ENCODE measurements at places on chromosomes 3 and 15.

DNA sequence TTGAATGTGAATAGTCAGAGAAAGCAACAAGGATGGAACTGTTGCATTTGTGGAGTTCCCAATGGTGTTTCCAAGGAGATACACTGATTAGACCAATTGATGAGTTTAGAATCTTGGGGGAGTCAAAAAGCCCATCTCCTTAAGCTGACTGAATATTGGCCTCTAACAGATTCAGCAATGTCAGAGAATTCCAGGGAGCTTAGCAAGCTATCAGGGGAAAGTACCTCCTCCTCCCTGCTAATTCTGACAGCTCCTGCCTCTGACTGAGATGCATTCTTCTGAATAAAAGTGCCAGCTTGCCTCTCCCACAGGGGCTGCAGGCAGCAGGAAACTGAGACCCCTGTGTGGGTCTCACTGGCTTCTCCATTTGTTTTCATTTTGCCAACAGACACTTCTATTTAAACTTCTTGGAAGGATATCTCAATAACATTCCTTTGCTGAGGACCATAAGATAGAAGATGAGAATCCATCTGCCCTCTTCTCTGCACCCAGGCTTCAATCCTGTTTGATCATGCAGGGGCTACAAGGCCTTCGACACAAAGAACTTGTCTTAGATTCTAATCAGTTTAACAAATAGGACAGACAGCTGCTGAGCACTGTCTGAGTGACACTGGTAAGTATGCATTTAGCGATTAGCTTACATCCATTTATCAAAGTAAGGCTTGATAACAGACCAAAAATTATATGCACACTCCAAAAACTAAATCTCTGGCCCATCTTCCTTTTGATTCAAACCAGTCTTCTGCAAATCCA, 1080.8 kb downstream of the TUSC7 start:
- no peak for DNase-seq

DNA sequence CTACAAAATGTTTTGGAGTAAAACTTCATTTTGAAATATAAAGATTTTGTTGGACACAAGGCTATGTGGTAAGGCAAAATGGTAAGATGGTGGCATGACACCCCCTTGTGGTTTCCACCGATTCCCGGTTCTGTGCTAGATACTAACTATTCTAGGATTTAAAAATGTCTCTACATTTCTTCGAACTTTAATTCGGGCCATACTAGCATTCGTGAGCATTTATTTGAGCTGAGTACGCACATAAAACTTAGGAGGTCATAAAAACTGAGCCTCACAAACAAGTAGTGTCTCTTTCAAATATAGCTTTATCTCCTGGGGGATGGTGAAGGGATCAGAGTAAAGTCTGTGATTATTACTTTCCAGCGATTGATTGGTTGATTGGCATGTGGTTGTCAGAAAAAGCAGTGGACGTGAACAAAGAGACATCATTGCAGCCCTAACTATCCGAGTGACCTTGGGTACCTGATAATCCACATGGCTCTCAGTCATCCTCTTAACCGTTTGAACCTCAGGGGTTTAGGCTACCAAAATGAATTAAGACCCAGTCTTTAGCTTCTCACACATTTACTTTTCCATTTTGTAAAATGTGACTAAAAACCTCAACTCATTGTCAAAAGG, 1.1 kb upstream of the ZNF639 start:
- no peak for DNase-seq

DNA sequence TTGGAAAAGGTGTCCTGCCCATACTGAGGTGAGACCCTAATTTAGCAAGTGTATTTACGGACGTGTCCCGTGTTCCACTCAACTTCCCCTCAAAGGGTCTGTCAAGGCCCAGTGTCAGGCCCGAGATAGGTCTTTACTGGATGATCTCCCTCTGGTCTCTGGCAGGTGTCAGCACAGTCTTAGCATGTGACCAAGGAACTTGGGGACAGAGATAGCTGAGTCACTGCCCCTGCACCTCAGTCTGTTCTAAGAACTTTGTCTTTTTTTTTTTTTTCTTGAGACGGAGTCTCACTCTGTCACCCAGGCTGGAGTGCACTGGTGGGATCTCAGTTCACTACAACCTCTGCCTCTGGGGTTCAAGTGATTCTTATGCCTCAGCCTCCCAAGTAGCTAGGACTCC, 32.1 kb upstream of the ALPK3 start:
- no peak for DNase-seq

- no peak for DNase-seq
These were observed 3.1 kb downstream of the CIDEC start for GRCh38 chr3:9876991-9877390.

DNA sequence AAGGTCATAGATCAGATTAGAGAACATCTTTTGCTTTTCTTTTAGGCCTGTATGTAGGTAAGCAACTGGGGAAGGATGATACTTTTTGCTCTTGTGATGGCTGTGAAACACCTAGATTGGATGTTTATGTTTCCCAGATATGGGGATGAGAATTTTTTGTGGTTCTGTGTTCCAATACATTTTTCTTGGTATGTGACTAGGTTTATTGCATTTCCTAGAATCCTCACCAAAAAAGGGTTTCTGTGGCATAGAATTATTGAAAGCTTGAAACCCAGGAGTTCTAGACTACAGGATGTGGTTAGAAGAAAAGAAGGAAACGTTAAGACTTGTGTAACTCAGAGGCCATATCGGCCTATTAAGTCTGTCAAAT, 25.8 kb downstream of the OXNAD1 start:
- no peak for DNase-seq

GRCh38 chr3:71809321-71810026, 24.5 kb upstream of the PROK2 start:
- DNase-seq, result no peak

- DNase-seq, result peak; percentile 5
These were observed 155.6 kb downstream of the SQOR start for GRCh38 chr15:45790325-45790943.

GRCh38 chr3:172136330-172136729, 97.0 kb downstream of the FNDC3B start:
- no peak for DNase-seq

GRCh38 chr15:23529891-23530290, 35.6 kb upstream of the MKRN3 start:
- DNase-seq, result no peak

- peak; percentile 47 for DNase-seq
These were observed 43.8 kb downstream of the GRIP2 start for GRCh38 chr3:14496351-14496750.

DNA sequence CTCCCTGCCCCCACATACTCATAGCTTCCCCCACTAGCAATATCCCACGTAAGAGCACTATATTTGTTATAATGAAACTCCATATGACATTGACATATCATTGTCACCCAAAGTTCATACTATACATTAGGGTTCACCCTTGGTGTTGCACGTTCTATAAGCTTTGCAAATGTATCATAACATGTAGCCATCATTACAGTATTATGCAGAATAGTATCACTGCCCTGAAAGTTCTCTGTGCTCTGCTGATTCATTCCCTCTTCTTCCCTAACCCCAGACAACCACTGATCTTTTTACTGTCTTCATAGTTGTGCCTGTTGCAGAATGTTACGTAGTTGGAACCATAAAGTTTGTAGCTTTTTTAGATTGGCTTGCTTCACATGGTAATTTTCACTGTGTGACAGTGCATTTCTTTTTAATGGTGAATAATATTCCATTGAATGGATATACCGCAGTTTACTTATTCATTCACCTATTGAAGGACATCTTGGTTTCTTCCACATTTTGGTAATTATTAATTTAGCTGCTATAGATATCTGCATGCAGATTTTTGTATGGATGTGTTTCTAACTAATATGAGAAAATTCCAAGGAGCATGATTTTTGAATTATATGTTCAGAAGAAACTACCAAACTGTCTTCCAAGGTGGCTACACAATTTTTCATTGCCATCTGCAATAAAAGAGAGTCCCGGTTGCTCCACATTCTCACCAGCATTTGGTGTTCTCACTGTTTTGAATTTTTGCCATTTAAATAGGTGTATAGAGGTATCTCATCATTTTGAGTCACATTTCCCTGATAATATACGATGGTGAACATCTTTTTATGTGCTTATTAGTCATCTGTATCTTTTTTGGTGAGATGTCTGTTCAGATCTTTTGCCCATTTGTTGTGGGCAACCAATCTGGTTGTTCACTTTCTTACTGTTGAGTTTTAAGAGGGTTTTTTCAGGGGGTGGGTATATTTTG, 59.7 kb downstream of the CD200 start:
- DNase-seq, result no peak
